ENCODE measurements at places on chromosomes 6 and 20.

DNA sequence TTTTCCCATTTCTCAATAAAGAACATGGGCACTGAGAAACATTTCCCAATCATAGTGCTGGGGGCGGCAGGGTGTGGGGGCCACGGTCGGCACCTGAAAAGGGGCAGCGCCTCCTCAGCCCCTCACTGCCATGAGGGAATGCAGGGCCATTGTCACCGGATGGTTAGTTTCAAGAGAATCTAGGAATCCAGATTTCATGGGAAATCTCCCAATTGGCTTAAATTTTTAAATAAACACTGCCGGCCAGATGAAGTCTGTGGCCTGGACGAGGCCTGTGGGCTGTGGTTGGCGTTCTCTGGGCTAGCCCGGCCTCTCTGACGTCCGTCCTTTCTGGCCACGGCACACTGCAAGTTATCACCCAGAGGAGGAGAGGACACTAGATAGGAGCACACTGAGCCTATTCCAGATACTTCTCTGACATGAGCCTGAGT is 25.6 kb downstream of the MANBAL start:
- no peak for DNase-seq

- DNase-seq = no peak
Measured at GRCh38 chr20:33922224-33922623, 71.5 kb upstream of the RALY start.

DNA sequence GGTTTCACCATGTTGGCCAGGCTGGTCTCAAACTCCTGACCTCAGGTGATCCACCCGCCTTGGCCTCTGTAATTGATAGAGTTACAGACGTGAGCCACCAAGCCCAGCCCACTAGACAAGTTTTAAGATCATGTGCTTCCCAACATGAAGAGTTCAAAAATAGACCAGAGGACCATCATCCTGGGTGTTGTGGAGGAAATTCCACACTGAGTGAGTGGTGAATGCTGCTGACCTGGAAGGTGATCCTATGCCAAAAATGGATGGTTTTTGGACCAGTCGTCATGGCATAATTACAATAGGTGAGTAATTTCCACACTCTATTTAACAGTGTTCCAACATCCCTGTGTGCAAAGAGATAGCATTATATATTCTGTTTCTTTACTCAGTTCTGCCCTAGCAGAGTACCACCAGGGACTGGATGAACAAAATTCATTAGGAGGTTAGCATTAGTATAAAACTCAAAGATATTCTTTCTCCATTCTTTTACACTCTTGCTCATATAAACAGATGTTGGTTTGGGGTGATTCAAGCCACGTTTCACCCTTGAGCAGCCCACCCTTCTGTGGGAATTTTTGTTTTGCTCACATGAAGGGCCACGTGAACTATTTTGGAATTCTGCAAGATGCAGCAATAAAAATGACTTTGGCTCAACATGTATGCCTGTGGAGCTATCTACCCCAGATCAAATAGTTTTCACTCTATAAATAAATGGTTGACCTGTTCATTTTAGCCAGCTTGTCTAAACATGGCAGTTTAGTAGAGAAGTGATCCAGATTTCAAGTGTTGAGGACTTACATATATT is 206.2 kb upstream of the TCF21 start:
- DNase-seq = no peak

GRCh38 chr20:45363611-45364492 is 896 bp downstream of the SYS1 start:
- DNase-seq = no peak

GRCh38 chr6:4775494-4776130 is 592 bp upstream of the CDYL start:
- no peak for DNase-seq

GRCh38 chr6:137927777-137928218 is 60.7 kb downstream of the TNFAIP3 start:
- DNase-seq = no peak

DNA sequence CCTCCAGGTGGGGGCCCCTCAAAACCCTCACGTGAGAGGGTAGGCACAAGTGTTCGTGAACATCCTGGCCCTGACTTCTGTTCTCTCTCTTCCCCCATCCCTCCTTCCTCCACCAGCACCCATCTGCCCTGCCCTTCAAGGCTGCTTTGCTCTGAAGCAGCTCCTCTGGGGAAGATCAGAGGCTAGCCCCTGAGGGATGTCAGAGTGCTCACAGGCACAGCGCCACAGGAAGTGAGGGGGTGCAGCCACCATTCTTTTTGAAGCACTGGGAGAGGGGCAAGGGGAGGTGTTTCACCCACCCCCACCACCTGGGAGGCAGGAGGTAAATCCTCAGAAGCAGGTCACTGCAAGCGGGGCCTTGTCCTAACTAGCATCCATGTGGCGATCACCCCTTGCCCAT is 11.4 kb downstream of the MOCS1 start:
- DNase-seq = no peak

DNA sequence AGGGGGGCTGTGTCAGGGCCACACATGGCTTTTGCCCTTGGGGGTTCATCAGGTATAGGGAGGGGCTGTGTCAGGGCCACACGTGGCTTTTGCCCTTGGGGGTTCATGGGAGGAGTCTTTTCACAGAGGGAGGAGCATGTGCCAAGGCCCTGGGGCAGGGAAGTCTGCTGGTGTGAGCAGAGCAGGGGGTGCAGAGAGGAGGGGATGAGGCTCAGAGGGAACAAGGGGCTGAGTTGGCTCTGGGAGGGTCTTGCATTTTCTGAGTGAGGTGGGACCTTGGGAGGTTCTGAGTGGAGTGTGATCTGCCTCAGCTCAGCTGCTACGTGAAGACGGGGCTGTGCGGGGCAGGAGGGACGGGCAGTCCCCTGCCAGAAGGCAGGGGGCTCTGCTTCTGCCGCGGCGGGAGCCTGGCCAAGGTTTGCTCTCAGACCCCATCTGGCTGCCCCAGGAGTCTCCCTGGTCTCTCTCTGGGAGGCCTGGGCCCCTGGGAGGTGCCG is 6.0 kb upstream of the SOX18 start:
- DNase-seq = no peak

DNA sequence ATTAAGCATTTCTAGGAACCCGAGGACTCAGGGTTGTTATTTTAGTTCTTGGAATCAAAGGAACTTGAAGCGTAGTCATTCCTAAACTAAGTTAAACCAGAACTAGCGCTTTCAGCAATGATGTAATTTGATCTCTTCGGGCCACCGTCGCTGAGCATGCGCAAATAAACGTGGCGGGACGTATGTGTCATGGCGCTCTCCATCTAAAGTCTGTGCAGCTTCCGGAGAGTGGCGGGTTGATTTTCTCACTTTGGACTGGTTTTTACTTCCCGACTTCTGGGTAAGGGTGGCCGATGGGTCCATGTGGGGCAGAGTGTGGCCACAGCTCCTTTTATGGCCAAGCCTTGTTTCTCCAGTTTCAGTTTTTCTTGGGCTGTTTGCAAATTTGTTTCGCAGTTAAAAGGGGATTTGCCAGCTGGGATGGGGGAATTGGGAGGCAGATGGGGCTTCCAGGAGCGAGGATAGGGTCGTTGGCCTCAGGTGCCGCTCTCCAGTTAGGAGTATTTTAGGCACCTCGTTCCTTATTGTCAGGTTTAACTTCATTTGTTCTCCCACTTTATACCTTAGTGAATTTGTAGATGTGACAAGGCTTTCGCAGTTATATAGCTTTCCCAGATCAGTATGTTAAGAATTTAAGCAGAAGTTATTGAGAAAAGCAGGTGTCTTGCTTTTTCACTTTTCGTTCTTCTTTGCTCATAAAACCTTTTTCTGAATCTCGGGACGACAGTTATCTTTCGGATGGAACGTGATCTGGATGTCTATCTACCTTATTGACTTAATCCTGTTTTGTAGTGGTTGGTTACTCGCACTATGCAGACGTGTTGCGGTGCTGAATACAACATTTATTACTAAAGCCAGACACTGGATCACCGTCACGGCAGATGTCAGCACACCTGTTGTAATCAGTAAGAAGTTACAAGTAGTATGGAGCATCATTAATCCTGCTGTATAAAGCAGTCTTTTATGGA is at the start of gene CDKAL1:
Gene CDKAL1 (plus strand): TSS at position 163 of the 968 bp plus-strand sequence. CDS start 11,894 bp downstream, outside the sequence.
- DNase-seq = no peak
